COR-L47 (cell line): ENCODE measurements at places on chromosomes 2 and 18.

GRCh38 chr2:232543928-232544631 is 4.6 kb downstream of the CHRNG start:
- DNase-seq: no peak

- no peak for DNase-seq
Measured at GRCh38 chr2:141362311-141362710, 768.5 kb downstream of the LRP1B start.

GRCh38 chr2:207128867-207129266 is 36.9 kb downstream of the KLF7 start:
- no peak for DNase-seq

DNA sequence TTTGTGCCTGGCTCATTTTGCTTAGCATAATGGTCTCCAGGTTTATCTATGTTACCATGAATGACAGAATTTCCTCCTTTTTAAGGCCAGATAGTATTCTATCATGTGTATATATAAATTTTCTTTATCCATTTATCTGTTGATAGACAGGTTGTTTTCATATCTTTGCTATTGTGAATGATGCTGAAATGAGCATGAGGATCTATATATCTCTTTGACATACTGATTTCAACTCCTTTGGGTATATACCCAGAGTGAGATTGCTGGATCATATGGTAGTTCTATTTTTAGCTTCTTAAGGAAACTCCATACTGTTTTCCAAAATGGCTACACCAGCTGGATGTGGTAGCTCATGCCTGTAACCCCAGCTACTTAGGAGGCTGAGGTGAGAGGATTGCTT is 86.4 kb upstream of the LTBP1 start:
- no peak for DNase-seq

- DNase-seq: no peak
Measured at GRCh38 chr2:139218181-139218580, 438.0 kb upstream of the NXPH2 start.

- no peak for DNase-seq
Measured at GRCh38 chr2:7405861-7406715, 488.9 kb downstream of the RNF144A start.

GRCh38 chr2:72007402-72007801 is 140.3 kb downstream of the CYP26B1 start:
- no peak for DNase-seq

DNA sequence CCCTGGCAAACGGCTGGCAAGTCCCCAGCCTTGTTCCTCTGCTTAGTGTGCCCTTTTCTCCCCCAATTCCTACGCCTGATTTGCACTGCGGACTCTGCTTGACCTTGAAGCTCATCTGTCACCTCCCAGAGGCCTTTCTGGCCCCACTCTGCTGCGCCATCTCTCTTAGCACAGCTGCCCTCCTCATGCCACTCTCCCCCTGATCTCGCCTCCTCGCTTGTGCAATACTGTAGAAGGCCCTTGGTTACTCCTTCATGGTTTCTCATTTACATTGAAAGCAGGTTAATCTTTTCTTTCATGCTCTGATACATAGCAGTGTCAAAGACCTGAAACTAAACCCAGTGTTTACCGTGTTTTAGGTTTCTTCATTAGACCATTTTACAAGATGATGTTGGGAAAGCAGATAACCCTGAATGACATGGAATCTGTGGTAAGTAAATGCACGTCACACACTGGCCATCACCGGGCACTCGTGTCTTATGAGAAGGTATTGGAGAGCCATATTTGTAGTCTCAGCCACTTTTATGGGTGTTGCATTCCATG is 258.8 kb downstream of the ALPK2 start:
- DNase-seq: no peak

- DNase-seq: no peak
Measured at GRCh38 chr2:212968284-212969081, 182.9 kb downstream of the IKZF2 start.

- no peak for DNase-seq
Measured at GRCh38 chr2:220241423-220241822, 614.0 kb downstream of the SLC4A3 start.

DNA sequence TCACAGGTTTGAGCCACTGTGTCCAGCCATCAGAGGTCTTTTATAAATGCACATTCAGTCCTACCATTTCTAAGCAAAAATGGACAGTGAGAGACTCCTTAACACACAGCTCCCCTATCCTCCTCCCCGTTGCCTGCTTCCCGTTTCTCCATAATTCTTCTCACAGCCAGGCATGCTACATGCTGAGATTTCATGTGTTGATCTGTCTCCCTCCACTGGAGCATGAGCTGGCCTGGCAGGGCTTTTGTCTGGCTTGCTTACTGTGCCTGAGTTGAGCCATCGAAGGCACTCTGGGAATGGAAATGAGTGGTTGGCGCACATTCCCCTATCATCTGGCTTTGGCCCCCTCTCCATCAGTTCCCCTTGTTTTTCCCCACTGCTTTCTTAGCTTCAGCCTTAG is 413.5 kb downstream of the PTPRM start:
- no peak for DNase-seq

DNA sequence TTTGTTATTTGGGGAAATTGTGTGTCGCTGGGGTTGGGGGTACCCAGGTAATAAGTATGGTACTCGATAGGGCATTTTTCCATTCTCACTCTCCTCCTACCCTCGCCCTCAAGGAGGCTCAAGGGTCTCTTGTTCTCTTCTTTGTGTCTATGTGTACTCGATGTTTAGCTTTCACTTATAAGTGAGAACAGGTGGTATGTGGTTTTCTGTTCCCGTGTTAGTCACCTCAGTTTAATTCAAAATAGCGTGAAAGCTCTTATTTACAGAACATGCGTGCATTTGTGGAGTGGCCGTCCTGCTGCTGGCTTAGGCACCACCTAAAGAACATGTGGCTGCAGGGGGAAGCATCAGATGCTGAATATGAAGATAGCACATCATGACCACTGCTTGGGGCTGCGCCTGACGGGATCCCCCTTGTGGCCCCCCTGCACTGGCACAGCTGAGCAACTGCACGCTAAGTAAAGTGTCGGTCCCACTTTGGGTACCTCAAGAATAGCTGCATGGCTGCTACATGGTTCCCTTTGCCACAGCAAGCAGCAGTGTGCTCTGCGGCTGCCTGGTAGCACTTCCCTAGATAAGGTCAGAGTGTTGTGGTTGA is 569.0 kb downstream of the DCDC2C start:
- DNase-seq: no peak

DNA sequence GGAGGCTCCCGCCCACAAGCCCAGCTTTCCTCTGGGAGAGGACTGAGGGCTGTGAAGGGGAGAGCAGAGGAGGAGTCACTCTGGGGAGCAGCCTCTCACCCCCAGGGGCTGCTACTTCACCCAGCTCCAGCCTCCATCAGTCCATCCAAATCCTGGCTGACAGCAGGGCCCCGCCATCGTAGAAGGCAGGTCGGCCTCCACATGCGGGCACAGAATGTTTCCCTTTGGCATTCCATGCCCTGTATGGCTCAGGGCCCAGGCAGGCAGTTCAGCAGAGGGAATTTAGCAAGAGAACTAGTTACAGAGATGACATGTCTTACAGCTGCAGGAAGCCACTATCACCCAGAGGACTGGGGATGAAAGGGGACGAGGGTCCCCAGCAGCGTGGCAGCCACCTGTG is 6.4 kb upstream of the ODC1 start:
- no peak for DNase-seq

- no peak for DNase-seq
Measured at GRCh38 chr2:3642521-3643215, 15.3 kb upstream of the ALLC start.

DNA sequence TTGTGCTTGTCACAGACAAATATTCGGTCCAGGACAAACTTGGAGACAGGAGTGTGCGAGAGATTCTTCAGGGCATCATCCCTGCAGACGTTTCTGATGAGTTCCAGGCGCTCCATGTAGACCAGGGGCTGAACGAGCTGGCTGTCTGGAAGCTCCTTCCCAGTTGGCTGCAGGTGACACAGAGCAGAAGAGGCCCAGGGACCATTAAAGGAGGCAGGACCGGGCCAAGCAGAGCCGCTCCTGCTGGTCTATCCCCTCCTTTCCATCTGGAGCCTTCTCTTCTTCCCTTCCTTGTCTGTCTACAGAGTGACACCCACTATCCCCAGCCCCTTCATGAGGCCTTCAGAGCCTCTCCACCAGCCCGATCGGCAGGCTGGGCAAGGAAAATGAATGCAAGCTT is 19.5 kb downstream of the CHST10 start:
- DNase-seq: no peak

DNA sequence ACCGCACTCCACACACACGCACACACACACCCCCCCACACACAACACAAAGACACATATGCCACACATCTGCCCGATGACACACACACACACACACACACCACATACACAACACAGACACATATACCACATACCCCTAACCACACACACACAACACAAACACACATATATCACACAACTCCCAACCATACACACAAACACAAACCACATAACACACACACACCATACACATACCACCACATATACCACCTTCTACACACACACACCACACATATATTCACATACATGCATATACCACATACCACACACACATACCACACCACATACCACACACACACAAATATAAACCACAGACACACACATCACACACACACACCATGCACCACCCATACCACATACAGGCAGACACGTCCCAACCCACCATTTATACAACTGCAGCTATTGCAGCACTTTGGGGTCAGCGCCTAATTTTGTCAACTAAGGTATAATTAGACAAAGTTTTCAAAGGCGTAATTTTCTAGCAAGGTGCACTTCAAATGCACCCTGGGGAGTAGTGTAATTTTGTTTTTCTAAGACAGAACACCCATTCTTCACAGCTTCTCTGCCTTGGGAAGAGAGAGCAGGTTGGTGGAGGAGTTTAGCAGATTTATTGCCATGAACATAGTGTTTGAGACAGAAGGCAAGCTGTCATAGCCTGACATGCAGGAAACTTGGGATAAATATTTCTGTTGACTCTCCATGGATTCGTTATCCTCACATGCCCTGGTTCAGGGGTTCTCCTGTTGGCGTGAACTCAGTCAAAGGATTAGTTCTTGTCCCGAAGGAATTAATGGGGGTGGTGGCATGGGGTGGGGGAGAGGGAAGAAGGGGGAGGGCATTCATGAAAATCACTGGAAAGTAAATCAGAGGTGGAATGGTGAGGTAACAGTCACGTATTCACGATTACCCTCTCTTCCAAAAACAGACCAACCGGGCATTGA is 416.1 kb downstream of the LPIN1 start:
- peak; percentile 53 for DNase-seq
